ENCODE measurements at places on chromosomes 12 and 14.
A peak's percentile ranks its signal among the peaks of the same experiment; 100 is the strongest.

GRCh38 chr14:62696331-62696924, 348.8 kb downstream of the KCNH5 start:
- no peak for DNase-seq

DNA sequence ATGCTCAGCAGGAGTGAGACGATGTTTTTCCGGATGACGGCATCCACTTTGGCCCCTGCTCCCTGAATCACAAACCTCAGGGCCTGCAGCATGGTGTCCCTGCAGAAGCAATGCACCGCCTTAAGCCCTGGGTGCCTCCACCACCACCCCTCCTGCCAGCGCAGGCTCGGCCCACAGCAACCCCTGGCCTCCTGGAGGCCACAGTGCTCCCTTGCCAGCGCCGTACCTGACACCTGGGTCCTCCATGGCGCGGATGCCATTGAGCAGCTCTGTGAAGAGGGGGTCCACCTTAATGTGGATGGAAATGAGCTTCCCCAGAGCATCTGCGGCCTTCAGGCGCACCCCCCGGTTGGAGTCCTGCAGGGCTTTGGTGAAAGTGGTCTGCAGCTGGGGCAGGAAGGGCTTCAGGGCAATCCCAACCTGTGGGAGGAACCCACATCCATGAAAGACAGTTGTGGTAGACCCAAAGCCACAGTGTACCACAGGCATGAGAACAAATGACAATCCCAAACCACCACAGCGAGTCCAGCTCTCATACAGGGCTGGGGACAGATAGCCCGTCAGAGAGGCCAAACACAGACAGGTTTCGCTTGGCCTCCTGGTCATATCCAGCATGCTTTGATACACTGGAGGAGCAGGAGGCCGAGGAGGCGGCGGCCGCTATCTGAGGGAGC, 17.9 kb upstream of the RAB35 start:
- no peak for DNase-seq

DNA sequence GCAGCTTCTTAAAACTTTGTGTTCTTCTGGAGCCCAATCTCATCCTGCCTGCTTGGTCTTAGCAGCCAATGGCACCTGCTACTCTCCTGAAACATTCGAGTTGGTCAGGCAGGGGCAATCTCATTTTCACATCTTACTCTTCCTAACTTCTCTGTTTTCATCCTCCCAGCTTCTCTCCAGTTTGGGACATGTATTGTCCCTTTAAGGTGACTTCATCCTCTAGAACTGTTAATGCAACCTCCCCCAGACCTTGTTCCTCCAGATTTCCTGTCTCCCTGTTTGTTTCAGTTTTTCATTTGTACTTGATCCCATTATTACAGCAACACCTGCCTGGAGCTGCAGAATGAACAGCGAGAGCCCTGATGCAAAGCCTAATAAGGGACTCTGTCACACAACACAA, 31.3 kb downstream of the SERPINA11 start:
- no peak for DNase-seq

DNA sequence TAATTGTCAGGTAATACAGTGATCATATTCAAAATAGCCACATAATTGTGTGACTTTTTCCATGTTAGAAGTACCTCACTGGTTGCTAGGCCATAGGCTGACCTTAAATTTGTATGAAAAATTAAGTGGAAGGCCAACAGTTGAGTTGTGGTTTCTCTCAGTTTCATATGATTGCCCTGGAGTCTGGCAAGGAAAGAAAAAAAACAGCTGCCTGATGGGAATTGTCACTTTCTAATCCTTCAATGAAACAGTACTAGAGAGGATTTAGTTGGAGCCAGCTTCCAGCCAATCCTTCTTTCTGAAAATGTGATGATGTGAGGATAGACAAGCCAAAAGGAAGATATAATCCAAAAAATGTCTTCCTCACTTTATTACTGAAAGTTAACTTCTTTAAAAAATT, 113.6 kb downstream of the ALX1 start:
- no peak for DNase-seq

GRCh38 chr12:115794659-115795081, 482.8 kb downstream of the MED13L start:
- DNase-seq, result no peak

DNA sequence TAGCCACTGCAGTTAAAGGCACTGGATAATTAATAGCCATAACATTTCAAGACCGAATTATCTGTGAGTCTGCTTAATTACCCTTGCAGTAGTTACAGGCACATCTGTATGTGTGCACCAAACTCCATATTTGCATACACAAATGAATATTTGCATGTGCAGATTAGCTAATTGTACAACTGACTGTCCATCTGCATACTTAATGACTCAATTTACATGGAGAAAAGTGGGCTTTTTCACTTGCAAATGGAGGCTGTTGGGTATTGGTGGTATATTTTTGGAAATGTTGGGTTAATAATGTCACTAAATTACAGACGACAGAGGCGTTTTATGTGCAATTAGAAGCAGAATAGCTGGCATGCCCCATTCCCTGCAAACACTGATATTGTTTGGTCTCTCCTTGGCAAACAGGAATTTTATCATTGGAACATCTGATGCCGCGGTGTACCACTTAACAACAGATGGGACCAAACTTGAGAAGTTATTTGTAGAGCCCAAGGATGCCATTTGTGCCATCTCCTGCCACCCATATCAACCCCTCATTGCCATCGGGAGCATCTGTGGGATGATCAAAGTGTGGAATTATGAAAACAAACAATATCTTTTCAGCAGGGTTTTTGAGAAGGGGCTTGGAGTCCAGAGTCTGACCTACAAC, 39.6 kb downstream of the CFAP251 start:
- no peak for DNase-seq

GRCh38 chr14:74853581-74853980, 22.4 kb downstream of the PROX2 start:
- DNase-seq, result no peak

DNA sequence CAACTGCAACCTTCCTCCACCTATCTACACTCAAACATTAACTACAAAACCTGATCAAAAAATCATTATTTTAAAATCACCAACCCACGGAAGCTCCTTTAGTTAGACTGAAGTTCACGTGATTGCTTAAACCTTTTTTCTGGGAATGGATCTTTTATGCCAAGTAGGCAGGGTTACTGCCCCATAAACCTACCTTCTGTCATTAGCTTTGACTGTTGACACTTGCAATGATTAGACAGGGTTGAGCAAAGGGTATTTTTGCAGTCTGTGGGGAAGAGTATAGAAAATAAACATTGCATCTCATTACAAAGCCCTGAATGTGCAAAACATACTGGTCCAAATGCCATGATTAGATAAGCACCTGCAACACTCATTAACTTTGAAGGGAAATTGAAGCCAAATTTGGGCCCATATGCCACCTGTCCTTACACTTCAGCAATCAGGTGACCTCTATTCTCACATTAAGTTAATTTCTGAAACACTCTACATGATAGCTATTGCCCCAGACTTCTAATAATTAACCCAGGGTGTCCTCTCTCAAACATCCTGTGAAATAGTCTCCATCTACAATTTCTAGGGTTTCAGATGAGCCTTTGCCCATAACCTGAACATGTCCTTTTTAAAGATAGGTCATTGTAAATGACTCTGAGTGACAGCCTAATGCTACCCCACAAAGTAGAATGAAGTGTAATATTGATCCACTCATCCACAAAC, 156.0 kb upstream of the PLEKHG7 start:
- DNase-seq, result no peak

DNA sequence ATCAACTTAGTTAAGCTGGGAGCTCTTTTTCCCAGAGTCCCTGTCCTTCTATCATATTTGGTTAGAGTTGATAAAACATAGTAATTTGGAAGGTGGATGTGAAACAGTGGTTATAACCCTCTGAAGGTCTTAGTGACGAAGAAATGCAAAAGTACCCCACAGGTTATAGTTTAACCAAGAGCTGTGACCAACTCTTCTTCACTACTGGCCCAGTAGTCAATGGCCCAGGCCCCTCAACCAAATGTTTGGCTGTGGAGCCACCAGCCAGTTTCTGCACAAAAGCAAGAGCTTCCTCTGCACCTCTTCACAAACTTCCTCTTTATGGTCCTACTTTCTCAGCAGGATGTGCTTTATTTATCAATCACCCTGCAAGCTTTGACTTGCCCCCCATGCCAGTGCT, 132.6 kb downstream of the BMP4 start:
- DNase-seq, result no peak

DNA sequence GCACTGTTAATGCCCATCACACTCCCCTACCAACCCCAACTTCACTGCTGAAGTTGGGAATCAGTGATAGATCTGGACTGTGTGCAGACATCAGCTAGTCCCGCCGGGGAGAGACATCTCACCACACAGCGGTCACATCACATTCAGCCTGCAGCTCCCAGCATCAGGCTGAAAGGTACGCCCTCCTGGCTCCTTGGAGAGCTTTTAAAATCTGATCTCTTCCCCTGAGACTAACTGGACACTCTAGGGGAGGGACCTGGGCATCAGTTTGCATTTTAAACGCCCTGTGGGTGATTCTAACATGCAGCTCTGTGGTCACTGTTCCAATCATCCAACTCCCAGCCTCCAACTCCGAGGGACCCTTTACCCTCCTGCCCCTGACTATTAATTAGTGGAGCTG, 58.4 kb downstream of the CCDC85C start:
- DNase-seq, result no peak

- no peak for DNase-seq
Measured at GRCh38 chr12:126747530-126748149, 1519.3 kb upstream of the TMEM132C start.

DNA sequence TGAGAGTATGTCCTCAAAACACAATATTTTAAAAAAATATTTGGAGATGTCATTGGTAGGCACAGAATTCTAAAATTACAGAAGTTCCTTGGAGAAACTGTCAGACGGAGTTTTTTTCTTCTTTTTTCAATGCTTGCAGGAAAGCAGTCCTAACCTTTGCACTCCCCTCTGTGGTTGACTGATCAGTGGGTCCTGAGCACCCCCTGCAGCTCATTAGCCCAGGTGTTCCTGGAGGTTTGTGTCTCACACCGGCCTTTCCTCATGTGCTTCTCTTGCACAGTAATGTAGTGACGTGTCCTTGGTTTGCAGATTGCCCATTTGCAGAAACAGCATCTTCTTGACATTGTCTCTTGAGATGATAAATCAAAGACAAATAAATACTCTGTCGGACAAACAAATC, 513.0 kb downstream of the TMEM121 start:
- DNase-seq, result peak; percentile 21

GRCh38 chr12:20210621-20211215, 157.6 kb upstream of the PDE3A start:
- no peak for DNase-seq

GRCh38 chr14:22593189-22593588, 4.2 kb upstream of the DAD1 start:
- DNase-seq, result no peak

DNA sequence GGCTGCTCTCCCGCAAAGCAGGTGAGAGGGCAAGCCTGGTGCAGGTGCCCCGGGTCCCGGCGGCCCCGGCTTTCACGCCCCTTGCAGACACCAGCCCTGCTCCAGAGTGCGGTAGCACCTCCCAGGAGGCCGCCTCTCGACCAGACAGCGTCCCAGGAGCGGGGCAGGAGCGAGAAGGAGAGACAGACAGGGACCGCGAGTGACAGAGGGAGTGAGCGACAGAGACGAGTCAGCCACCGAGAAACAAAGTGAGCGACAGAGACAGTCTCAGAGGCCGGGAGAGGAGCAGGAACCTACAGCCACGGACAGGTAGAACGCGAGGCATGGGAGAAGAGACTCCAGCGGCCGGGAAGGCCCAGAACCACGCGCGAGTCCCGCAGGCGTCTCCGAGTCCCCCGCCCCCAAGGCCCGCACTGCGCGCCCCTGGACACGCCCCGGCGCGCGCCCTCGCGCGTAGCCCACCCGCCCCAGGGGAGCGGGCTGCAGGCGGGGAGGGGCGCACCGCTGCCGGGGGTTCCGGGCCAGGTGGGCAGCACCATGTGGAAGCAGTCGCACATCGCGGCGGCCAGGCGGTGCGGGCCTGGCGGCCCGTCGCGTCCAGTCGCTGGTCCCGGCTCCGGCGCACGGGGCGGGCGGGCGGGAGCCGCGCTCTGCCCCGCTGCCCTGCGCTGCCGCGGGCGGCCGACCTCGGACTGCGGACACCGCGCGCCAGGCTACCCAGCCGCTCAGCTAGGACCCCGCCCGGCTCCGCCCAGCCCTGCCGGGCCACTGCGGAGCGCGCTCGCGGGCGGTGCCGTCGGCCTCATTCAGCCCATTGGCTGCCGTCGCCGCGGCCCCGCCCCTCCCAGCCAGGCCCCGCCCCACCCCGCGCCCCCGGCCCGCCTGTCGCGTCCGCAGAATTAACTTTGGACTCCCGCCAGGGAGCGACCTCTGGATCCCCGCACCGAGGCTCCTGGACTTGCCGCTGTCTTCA, at the start of gene AHNAK2:
TSS of gene AHNAK2 (minus strand) at position 694 of the 973 bp plus-strand sequence. CDS start at position 557, 137 bp downstream.
- peak; percentile 38 for DNase-seq

- DNase-seq, result no peak
Measured at GRCh38 chr14:69852531-69853321, 26.5 kb upstream of the SMOC1 start.

- DNase-seq, result no peak
Measured at GRCh38 chr12:28620281-28620680, 430.0 kb downstream of the CCDC91 start.

GRCh38 chr14:20563971-20564370, 3.1 kb upstream of the RNASE9 start:
- no peak for DNase-seq

GRCh38 chr14:50320283-50320682, 8.2 kb downstream of the DMAC2L start:
- DNase-seq, result no peak

DNA sequence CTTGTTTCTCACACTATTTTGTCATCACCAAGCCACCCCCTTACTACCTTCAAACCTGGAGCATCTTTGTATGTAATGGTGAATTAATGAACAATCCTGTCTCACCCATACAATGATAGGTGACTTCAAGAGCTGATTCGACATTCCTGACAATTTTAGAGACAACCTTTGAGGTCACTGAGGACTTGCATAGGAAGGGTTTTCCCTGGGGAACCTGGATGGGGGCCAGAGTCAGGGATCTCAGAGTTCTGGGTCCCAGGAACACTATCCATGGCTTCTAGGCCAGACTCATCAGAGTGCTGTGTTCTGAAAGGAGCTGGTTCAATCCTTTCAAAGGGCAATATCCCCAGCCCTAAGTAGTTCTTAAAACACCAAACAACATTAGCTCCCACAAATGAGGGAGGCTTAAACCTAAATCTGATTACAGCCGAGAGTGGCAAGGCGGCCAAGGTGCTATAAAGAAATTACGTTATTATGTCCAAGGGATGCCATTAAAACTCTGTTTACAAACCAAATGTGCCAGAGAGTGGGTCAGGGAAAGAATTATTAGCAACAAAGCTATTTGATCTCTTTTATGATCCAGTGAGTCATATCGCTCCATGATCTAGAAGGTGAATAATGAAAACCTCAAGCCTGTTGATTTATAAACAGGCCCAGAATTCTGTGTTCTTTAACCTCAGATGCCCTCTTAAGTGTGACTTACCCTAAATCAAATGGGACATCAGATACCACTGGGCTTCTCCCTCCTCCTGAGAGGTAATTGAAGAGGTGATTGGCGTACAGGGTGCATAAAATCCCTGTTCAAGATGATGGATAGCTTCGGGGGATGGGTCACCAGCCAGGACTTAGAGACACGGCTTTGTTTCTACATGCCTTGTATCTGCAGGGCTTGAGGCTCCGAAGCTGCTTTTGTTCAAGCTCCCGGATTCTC, 230.2 kb upstream of the TBX3 start:
- DNase-seq, result no peak

GRCh38 chr12:55058082-55058481, 38.3 kb downstream of the NEUROD4 start:
- no peak for DNase-seq

- no peak for DNase-seq
Measured at GRCh38 chr12:126424696-126425095, 1359.5 kb downstream of the AACS start.
